ENCODE measurements at places on chromosomes 5 and 9. TPM values are rescaled to one million over a fixed set of nuclear protein-coding genes. Genes with fewer than 3 reads are reported as not detected.

Gene PTBP3
- 97.0 TPM for total RNA-seq

Gene URM1
- total RNA-seq = 56.4 TPM

Gene TMEM174
- not detected for total RNA-seq

Gene INSYN2B
- 0.10 TPM for total RNA-seq

Gene AQP3
- total RNA-seq = 265 TPM

Gene ENC1
- total RNA-seq = 34.6 TPM

Gene C5orf22
- total RNA-seq = 21.3 TPM

Gene ALDH7A1
- total RNA-seq = 54.3 TPM

Gene PCA3
- total RNA-seq = 0.16 TPM

DNA sequence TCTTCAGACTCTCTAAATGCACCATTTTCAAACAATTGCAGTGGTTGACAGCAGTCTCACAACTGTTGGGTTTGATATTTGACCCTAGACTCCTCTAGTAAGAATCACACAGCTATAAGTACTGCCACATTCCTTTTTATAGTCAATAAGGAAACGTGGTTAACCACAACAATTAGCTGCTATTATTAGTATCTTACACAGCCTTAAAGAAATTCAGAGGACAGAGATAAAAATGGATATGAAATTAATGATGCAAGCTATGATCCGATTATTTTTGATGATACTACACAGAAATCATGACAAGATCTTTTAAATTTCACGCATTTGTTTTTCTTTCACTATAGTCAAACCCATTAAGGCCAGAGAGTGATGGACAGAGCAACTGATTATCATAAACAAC lies 288.6 kb upstream of the C9orf72 start:
- no peak overlapping the region for H3K4me3 ChIP-seq
- H3K36me3 ChIP-seq = no peaks in the 10 kb centered on the region
- no peaks in the 10 kb centered on the region for H3K27me3 ChIP-seq
- DNase-seq = no peak
- H3K27ac ChIP-seq = no peak overlapping the region

GRCh38 chr5:129770024-129770820 lies 22.3 kb downstream of the MINAR2 start:
- no peak for DNase-seq
- no peaks in the 10 kb centered on the region for H3K36me3 ChIP-seq
- H3K27me3 ChIP-seq = no peaks in the 10 kb centered on the region
- no peaks in the 10 kb centered on the region for H3K4me1 ChIP-seq

DNA sequence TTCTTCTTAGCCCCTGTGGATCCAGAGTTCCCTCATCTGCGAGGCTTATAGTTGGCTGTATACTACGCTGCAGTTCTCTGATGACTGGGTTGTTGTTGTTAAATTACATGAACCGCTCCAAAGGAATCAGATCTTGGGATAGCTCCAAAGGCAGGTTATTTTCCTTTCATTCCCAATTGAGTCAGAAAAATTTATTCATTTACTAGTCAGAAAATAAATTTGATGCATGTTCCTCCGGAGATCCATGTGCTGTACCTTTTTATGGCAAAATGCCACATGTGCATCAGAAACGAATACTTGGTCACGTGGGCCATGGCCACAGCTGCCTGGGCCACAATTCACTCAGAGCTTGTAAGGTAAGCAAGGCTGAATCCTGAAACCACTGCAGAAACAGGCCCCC lies 304.0 kb downstream of the NR2F1-AS1 start:
- H3K4me3 ChIP-seq = no peak overlapping the region
- H3K4me1 ChIP-seq = no peaks in the 10 kb centered on the region
- H3K27ac ChIP-seq = no peak overlapping the region
- H3K36me3 ChIP-seq = no peaks in the 10 kb centered on the region
- H3K27me3 ChIP-seq = no peaks in the 10 kb centered on the region

DNA sequence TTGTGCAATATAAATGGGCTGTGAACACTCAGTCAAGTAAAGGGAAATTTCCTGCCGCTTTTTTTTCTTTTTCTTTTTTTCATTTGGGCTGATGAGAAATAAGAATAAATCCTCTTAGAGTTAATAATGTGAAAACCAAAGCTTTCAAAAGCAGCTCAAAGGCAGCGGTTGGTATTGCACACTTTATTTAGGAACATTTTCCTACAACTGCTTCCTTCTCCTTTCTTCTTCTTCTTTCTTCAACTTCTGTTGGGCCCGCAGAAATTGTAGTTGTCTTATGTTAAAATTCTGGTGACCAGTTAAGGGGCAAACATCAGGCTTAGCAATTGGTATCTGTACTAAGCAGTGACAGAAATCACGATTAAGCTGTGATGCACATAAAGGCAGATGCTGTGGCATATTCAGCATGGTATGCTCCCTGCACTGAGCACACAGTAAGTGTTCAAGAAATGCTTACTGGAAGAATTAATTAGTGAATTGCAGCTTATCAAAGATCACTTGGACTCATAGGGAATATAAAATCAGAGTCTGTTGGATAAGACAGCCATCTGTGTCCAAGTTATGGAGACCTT lies 85.4 kb downstream of the ANKRD55 start:
- peak overlapping the region; percentile 20 for H3K27ac ChIP-seq
- no peaks in the 10 kb centered on the region for H3K27me3 ChIP-seq
- no peaks in the 10 kb centered on the region for H3K4me1 ChIP-seq
- H3K36me3 ChIP-seq = no peaks in the 10 kb centered on the region
- H3K4me3 ChIP-seq = no peak overlapping the region

DNA sequence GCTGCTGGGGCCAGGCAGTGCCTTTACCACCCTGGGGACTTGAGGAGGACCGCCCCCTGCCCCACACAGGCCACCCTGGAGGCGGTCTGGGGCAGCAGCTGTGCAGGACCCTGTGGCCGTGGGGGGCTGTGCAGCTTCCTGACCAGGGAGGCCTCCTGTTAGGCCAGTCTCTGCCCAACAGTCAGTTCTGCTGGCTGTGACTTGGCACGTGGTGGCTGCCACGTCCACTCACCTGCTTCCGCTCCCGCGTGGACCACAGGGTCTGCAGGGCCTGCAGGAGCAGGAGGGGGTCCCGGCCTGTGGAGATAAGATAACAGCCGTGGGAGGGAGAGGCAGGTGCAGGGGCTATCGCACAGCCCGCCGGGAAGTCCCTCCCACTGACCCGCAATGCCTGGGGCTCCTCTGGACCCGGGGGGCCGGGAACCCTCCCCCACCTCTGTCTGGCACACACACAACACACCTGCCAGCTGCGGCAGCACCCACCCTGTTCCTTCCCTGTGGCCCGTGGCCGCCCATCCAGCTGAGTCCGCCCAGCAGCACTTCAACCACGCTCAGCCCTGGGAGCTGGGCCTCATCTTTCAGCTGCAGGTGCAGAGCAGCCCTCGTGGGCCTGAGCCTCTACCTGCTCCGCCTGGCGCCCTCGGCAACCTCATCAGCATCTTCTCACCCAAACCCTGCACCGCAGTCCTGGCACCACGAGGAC lies 39.7 kb downstream of the EXD3 start:
- no peak for DNase-seq
- H3K4me3 ChIP-seq = no peak overlapping the region
- H3K4me1 ChIP-seq = no peaks in the 10 kb centered on the region
- peaks cover 6% of the 10 kb centered on the region for H3K36me3 ChIP-seq
